ENCODE measurements at places on chromosomes 5 and 9. TPM values are rescaled to one million over a fixed set of nuclear protein-coding genes. Genes with fewer than 3 reads are reported as not detected.

- peak; percentile 52 for DNase-seq
Observed at GRCh38 chr5:61817472-61818326, 485.6 kb downstream of the ZSWIM6 start.

GRCh38 chr9:93031629-93032430 lies 26.7 kb upstream of the SUSD3 start:
- no peak for DNase-seq

- no peak for DNase-seq
Observed at GRCh38 chr9:69254223-69254622, 70.8 kb upstream of the ENTREP1 start.

- DNase-seq: no peak
Observed at GRCh38 chr5:154498591-154498990, 20.6 kb upstream of the HAND1 start.

DNA sequence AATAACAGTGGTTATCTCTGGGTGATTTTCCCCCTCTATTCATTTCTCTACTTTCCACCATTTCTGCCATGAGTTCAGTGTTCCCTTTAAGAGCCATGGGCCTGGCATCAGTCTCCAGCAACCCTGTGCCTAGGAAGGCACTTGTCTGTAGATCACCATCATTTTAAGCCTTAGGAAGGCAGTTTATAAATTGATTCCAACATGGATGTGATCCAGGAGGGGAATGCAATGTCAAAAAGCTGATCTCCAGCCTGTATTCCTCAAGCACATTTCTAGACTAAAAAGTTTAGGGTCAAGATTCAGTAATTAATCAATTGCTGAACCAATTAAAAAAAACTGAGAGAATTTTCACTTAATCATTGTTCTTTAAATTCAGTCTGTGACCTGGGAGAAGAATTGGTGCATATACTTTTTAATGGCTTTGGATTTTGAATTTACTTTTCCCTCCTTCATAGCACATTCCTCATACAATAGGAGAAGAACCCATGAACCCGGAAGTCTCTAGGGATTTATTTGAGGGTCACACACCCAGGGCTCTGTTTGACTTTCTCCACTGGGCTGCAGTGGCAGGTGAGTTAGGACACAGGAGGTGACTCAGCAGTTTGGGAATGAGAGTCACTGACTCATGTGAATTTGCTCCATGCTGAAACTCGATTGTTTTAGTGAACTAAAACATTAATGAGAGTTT lies 6.1 kb upstream of the ERMP1 start:
- no peak for DNase-seq

- no peak for DNase-seq
Observed at GRCh38 chr9:138028596-138028995, 151.0 kb downstream of the CACNA1B start.

DNA sequence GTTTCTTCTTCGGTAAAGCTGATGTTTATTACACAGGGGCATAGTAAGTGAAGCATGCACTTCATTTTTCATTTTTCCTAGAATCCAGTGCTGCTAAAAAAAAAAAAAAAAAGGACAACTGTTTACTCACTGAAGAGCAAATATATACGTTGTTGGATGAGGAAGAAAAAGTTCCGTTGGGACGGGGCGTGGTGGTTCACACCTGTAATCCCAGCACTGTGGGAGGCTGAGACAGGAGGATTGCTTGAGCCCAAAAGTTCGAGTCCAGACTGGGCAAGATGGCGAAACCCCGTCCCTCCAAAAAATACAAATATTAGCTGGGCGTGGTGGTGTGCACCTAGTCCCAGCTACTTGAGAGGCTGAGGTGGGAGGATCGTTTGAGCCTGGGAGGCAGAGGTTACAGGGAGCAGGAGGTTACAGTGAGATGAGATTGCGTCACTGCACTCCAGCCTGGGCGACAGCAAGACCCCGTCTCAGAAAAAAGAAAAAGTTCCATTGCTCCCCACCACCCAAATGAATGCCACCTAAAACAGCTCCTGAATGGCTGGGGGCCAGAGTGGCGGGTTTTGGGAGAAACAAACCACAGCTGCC lies 60.1 kb upstream of the GNE start:
- DNase-seq: no peak

Gene NIM1K
- polyA plus RNA-seq: 0.47 TPM

DNA sequence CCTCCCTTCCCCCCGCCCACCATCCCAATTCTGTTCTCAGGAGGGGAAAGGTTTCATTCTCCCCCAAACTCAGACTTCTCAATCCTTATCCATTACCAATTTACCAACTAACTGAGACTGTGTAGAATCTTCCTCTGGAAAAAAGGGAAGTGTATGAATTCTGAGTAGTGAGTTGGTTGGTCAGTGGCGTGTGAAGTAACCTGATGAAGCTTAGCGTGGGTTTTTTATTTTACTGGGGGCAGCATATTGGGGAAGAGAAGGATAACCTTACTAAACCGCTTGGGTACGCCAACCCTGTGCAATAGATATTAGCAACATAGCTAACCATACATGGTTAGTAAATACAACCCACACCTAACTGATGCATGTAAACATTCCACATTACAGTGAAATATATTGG lies 1.1 kb upstream of the DNAJC21 start:
- DNase-seq: no peak

- DNase-seq: no peak
Observed at GRCh38 chr5:165351342-165351741, 1845.9 kb downstream of the MAT2B start.

DNA sequence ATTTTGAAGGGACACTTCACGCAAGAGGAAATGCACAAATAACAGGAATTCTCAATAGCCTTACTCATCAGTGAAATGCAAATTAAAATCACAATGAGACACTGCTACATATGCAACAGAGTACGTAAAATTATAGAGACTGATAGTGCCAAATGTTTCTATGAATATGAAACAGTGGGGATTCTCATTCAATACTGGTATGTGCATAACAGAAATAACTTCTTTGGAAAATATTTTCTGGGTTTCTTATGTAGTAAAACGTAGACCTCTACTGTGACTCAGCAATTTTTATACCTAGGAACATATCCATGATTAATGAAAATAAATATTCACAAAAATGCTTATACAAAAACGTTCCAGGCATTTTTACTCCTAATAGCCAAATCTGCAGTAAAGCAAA lies 1625.2 kb downstream of the MAT2B start:
- no peak for DNase-seq

GRCh38 chr9:99264070-99264680 lies 42.1 kb downstream of the SEC61B start:
- DNase-seq: no peak

GRCh38 chr5:6504677-6505415 lies 56.2 kb downstream of the UBE2QL1 start:
- DNase-seq: no peak

- DNase-seq: no peak
Observed at GRCh38 chr9:89071591-89071990, 80.3 kb downstream of the S1PR3 start.

Gene DRD1
- 0.42 TPM for polyA plus RNA-seq

Gene AMBP
- polyA plus RNA-seq: not detected

GRCh38 chr5:178997191-178997590 lies 2.1 kb upstream of the GRM6 start:
- DNase-seq: no peak

DNA sequence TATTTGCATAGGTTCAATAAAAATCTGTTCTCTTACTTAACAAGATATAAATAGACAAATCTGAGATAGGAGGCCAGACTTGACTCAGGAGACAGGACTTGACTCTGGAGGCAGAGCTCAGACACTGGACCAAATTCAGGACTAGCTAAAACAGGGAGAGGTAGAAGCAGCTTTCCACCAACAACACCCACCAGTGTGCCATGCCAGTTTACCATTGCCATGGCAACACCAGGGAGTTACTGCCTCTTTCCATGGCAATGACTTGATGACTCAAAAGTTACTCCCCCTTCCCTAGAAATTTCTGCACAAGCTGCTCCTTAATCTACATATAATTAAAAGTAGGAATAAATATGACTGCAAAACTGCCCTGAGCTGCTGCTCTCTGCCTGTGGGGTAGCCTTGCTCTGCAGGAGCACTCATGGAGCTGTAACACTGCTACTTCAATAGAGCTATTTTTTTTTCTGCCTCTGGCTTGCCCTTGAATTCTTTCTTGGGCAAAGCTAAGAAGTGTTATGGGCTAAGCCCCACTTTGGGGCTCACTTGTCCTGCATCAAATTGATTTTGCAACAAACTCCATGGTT lies 473.0 kb downstream of the PLK2 start:
- no peak for DNase-seq

All from ovary (tissue), 10 donors.